Effector CD4-positive, alpha-beta T cell (primary cell): ENCODE measurements at places on chromosomes 1 and 21.

DNA sequence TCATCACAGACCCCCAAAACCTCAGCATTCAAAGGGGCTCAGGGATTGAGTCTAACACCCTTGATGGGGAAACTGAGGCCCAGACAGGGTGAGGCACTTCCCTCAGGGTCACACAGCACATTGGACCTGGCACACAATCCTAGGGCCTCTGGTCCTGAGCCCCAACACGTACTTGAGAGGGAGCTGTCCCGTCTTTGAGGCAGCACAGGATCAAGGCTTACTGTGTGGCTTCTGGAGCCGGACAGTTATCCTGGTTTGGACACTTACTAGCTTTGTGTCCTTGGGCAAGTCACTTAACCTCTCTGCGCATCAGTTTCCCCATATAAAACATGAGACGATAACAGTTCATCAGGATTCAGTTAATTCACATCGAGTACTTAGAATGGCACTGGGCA lies 26.5 kb downstream of the RUNX3 start:
- no peak for DNase-seq

DNA sequence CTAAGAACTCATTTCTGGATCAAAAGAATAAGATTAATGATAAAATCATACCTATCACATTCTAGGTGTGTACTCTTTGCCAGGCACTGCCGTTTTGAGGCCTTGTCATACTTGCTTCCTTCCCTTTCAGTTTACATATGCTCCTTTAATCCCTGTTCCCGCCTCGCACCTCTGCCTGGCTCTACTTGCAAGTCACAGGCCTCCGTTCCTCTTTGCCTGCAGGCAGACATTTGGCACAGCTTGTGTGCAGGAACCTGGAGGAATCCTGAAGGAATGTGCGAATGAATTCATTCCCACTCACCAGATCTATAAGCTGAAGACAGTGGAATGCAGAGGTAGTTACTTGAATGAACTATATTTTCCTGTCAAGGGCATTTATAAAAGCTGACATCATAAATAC lies 13.8 kb downstream of the WLS start:
- no peak for DNase-seq

GRCh38 chr21:20377250-20377649 lies 621.0 kb upstream of the NCAM2 start:
- DNase-seq, result no peak

DNA sequence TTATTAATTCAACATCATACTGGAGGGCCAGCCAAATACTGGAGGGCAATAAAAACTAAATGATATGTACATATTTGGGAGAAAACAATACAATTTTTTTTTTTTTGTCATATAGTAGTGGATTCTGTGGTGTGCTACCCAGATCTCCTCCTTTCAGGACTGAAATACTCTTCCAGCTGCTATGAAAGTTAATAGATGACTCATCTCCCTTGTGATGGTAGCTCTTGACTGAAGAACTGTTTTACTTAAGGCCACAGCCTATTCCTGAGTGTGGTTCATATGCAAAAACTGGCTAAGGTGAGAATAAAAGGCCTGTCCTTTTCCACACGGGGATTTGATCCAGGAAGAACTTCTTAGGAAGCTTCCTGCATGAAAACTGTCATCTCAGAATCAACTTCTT lies 307.9 kb downstream of the HLX start:
- DNase-seq, result no peak

- no peak for DNase-seq
Measured at GRCh38 chr1:24463776-24464735, 38.6 kb upstream of the RCAN3 start.

- DNase-seq, result no peak
Measured at GRCh38 chr1:222956601-222957000, 141.8 kb downstream of the DISP1 start.

DNA sequence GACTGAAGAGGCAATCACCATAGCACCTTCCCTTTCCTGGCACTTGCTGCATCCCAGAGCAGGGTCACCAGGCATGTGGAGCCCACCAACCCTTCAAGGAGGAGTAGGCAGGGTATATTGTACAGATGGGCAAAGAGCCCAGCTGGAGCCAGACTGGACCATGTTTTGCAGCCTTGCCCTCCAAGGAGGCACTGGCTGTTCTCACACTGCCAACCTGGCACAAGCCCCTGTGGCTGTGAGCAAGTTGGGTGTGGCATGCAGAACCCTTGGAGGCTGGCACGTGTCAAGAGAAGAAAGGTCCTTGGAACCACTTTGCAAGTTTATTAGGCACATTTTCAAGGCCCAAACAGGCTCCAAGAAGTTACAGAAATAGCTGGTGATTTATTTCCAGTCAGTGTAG lies 146.4 kb downstream of the FOXD2 start:
- no peak for DNase-seq

DNA sequence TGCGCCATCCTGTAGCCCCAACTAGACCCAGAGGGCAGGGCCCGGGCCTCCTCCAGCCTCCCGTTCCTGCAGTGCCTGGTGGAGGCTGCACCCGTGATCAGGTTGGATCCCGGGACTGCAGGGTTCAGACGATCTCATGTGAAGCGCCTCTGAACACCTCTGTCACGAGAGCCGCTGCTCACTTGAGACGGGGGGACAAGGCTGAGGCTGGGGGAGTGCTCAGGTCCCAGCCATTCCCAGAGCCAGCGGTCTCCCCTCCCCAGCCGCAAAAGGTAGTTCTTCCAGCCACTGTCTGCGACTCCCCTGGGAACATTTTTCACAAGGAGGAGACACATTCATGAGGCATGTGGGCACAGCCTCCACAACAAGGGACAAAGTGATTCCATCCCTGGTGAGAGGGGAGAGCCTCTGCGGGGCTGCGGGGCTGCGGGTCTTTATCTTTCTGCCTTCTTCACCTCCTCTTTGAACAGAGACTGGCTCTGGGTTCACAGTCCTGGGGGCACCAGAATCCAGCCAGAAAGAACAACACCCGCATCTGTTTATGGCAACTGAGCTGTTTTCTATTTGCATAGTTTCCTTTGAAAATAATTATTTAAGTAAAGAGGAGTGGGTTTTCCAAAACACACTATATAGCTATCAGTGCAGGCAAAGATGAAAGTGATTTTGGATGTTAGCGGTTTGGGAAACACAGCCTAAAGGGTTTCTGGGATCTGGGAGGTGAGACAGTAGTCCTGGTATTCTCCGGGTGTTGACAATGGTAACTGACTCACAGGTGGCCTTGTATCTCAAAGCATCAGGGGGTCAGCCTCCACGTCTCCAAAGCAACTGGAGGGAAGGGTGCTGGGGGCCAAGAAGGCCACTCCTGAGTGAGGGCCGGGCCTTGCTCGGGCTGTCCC lies 13.0 kb upstream of the LDLRAP1 start:
- DNase-seq, result no peak

DNA sequence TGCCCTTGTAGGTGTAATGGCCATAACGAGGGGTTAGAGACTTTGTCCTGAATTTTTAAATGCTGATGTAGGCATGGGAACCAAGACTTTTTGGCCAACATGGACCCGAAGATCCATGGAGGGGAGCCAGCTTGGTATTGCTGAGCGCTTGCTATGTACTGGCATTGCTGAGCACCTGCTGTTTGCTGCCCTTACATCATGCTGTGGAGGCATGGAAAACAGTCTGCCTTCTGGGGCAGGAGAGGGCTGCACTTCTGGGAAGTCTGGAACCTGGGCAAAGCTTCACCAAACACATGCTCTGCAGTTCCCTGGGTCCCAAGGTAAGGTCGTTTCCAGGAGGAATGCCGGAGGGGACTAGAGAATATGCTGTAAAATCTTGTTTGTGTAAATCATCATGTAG lies 86.3 kb upstream of the CNIH3 start:
- DNase-seq, result no peak

- no peak for DNase-seq
Measured at GRCh38 chr1:189336115-189337100, 1141.3 kb downstream of the BRINP3 start.

DNA sequence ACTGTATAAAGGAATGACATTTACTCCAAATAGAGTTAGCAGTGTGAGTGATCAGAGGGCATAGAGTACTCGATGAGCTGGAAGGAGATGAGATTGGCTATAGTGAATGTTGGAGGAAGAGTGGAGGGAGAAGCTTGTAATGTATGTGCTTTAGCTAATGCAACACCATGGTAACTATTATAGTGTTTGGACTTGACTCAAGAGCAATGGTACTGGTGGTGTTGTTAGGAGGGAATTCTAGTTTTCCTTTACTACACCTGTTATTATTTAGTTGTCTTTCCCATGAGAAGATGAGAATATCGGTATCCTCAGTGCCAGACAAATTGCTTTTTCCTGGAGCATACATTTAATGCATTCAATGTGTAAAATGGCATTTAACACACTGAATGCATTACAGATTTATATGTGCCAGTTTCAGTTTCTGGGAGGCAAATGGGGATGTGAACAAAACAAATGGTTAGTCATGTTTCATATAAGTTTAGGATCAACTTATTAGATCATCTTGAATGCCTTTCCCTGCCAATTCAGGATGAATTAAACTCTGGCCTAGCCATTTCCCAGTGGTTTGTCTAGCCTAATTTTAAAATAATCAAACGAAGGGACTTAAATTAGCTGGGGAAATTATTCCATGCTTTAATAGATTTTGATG lies 291.1 kb upstream of the ADAMTS5 start:
- no peak for DNase-seq

DNA sequence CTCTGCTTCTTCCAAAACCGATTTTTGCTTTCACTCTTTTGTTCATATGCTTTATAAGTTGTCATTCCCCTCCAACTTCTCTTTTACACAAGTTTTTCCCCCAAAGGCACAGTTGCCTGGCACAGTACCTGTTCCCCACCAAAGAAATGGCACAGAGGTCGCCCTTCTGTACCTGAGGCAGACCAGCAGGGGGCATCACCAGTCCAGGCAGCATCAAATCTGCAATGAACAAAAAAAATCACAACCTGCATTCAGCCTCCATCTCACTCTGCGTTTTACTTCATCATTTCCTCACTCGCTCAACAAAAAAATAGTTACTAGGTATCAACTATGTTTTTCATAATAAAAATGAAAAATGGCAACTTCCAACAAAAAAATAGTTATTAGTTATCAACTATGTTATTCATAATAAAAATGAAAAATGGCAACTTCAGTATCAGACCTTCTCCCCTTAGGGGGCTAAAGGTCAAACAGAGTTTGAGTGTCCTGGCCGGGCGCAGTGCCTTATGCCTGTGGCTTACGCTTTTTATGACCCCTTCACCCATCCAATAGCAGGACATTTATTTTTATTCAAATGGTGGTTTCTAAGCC lies 4.1 kb downstream of the EIF2D start:
- DNase-seq, result peak; percentile 53

GRCh38 chr1:23645338-23645737 lies 46.3 kb upstream of the RPL11 start:
- no peak for DNase-seq

DNA sequence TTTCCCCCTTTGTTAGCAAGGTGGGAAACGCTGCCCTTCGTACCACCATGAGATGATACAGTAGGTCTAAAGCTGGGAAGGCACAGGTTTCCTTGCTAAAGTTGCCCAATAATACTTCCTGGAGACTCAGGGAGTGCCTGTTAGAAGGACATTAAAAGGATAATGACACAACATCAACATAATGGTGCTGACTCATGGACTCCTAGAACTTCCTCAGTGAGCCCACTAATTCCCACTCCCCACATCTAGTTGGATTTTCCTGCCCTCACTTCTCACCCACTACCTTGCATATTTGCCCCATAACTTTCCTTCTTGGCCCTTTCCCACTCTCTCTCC lies 17.5 kb downstream of the CFAP45 start:
- no peak for DNase-seq

GRCh38 chr1:155069551-155070157 lies 6.1 kb downstream of the EFNA4 start:
- DNase-seq, result no peak

DNA sequence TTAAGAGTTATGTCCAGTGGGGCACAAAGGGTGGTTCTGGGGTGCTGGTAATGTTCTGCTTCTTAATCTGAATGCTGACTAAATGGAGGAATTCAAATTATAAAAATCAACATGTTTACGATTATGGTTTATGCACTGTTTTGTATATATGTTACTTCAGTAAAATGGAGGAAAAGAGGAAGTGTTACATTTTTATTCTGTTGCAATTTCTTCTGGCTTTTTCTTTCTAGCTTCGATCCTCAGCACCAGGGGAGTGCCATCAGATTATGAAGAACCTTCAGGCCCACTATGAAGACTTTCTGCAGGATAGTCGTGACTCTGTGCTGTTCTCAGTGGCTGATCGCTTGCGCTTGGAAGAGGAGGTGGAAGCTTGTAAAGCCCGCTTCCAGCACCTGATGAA lies 105.5 kb downstream of the MACF1 start:
- no peak for DNase-seq

GRCh38 chr1:241413386-241413785 lies 56.4 kb upstream of the RGS7 start:
- no peak for DNase-seq

DNA sequence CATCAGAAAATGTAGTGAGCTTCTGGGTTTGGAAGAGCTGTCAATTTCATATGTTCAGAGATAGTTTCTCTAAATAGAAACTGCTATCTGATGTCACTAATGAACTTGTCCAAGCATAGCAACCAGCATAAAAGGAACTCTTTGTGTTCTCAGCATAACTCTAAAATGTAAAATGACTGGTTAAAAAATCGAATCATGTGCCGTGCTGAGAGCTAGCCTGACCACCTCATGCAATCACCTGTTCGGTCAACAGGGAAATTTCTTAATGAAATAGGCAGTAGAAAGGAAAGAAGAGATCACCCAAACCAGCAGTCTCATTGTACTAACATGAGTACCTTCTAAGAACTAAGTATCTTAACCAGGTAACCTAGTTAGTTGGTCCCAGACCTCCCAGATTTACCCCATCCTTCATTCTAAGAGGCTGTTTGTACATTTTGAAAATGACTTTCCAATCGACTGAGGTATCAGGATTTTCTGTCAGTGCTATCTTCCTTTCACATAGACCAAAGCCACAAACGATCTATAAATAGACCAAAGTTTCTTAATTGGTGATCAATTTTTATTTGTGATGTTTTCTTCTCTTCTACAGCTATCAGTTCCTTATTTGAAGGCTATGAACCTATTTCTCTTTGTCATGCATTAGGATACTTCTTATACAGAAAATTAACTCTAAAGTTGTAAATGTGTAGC lies 147.3 kb downstream of the TLR5 start:
- DNase-seq, result no peak

GRCh38 chr1:71044833-71045232 lies 2.8 kb downstream of the PTGER3 start:
- no peak for DNase-seq

DNA sequence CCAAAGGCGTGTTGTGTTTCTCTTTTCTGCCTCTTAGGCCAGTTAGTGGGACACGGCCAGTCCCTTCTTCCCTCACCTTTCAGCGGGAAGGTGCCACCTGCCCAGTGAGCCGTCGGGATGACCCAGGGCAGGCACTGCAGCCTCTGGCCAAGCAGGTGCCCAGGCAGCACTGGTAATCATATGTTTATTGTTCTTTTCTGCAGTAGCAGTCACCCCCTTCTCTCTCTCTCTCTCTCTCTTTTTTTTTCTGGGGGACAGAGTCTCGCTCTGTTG lies 38.2 kb downstream of the CRYAA start:
- no peak for DNase-seq

- peak; percentile 43 for DNase-seq
Measured at GRCh38 chr1:24929398-24930259, 447 bp downstream of the RUNX3 start.

DNA sequence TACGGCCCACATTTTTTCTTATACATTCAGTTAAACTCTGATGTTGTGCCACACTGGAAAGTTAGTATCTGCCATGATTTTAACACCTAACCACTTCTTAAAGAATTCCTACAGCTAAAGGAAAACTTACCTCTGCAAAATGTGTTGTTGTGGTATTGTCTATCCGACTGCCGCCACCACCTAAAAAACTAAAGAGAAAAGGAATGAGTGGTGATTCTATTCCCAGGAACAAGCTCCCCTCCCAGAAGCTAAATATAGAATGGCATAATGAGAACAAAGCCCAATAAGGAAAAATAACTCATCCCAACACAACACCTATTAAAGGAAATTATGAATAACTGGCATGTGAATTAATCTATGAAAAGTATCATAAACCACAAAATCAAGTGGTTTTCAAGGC lies 39.5 kb downstream of the RNF115 start:
- DNase-seq, result no peak
